ENCODE measurements at places on chromosomes 12 and 14.
A peak's percentile ranks its signal among the peaks of the same experiment; 100 is the strongest.

DNA sequence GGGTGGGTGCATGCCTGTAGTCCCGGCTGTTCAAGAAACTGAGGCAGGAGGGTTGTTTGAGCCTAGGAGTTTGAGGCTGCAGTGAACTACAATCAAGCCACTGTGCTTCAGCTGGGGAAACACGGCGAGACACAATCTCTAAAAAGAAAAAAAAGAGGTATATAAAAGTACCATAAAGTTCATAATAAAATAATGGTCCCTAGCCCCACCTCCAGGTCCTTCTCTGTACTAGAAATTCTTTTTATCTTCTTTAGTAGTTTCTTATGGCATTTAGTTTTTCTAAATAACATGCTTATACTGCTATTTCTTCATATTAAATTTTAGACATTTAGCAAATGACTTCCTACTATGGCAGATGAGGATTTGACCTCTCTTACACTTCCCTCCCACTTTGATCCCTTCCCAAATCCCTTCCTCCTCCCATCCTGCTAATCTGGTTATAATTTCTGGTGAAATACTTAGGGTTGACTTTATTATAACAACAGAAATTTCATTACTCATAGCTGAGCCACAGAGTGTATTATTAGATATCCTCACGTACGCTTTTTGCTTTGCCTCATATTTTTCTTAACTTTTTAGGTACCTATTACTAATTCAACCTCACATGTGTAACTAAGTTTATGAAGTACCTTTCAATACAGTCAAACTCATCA is 94.7 kb downstream of the SLC41A2 start:
- peak; percentile 53 for DNase-seq

DNA sequence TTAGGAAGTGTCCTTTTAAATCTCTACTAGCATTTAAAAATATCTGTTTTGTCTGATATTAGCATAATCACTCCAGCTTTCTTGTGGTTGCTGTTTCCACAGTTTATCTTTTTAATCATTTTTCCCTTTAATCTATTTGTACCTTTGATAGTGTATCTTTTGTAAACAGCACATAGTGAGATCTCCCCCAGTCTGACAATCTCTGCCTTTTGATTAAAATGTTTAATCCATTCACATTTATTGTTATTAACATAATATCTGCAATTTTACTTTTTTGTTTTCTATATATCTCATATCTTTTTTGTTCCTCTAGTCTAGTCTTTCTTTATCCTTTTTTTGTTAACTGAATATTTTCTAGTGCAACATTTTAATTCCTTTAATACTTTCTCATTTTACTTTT is 104.2 kb downstream of the RPS6KA5 start:
- no peak for DNase-seq

DNA sequence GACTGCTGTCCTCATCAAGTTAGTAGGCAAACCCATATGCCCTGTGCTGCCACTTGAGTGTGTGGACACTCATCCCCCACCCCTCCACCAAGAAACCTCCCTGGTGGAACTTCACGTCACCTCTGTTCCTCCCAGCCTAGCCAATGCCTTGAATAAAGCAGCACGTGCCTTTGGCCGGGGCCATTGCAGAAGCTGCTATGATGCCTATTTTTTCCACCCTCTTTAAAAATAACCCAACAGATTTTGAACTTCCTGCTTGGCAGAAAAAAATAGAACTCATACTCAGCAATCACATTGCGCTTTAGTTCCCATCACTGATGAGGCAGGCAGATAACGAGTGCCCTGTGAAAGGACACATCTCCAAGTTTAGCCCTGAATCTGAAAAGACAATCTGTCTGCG is 23.1 kb upstream of the PWP1 start:
- no peak for DNase-seq

GRCh38 chr12:33192226-33192625 is 247.4 kb downstream of the SYT10 start:
- DNase-seq, result no peak

GRCh38 chr12:22116376-22116775 is 70.4 kb downstream of the CMAS start:
- DNase-seq, result no peak

GRCh38 chr12:57031138-57031725 is 14.9 kb upstream of the TAC3 start:
- DNase-seq, result no peak

- no peak for DNase-seq
Observed at GRCh38 chr14:100342195-100342594, 19.1 kb downstream of the SLC25A47 start.

- DNase-seq, result no peak
Observed at GRCh38 chr12:75818863-75819262, 212.7 kb downstream of the PHLDA1 start.

GRCh38 chr14:100292776-100293461 is 13.3 kb downstream of the SLC25A29 start:
- DNase-seq, result no peak

DNA sequence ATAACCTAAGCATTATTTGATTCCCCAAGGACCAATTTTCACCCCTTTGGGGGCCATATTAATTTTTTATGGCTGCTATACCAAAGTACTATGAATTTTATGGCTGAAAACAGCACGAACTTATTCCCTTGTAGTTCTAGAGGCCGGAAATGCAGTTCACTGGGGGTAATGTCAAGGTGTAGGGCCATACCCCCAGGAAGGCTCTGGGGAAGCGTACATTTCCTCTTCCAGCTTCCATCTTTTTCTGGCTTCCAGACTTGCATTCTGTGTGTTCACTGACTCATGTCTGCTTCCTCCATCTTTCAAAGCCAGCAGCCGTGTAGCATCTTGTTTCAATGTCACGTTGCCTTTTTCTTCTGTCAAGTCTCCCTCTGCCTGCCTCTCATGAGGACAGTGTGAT is 133.5 kb downstream of the BICD1 start:
- no peak for DNase-seq

All from AG20443 (cell line).